ENCODE measurements at places on chromosomes 6 and 20. TPM values are rescaled to one million over a fixed set of nuclear protein-coding genes. Genes with fewer than 3 reads are reported as not detected.
A peak's percentile ranks its signal among the peaks of the same experiment; 100 is the strongest.

The KIF6 gene
- total RNA-seq = 1.3 TPM

The PNLDC1 gene
- 0.33 TPM for total RNA-seq

The NINL gene
- 83.5 TPM for total RNA-seq

- H3K4me3 ChIP-seq = no peak overlapping the region
- H3K27me3 ChIP-seq = no peaks in the 10 kb centered on the region
- no peak for DNase-seq
- H3K4me1 ChIP-seq = peaks cover 33% of the 10 kb centered on the region
- no peak overlapping the region for H3K27ac ChIP-seq
These were observed 104.2 kb upstream of the SCGN start for GRCh38 chr6:25547797-25548196.

DNA sequence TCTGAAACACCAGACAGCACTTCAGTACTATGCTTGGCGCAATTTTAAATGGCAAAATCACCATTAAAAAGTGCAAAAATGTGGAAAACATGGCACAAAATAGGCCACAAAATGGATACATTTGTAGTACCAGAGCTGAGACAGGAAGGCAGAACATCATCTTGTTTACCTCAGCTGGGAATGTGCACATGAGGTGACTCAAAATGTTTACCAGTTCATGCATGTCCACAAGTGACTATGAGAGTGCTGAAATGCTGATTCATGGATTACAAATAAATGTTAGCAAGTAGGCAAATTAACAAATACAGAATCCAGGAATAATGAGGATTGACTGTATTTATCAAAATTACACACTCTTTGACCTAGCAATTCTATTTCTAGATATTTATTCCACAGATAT lies 201.6 kb downstream of the ISM1 start:
- H3K27me3 ChIP-seq = no peaks in the 10 kb centered on the region
- H3K27ac ChIP-seq = no peak overlapping the region
- H3K4me1 ChIP-seq = peaks cover 23% of the 10 kb centered on the region
- no peak overlapping the region for H3K4me3 ChIP-seq

- H3K4me1 ChIP-seq = peaks cover 7% of the 10 kb centered on the region
- no peak overlapping the region for H3K4me3 ChIP-seq
- H3K36me3 ChIP-seq = no peaks in the 10 kb centered on the region
- peaks cover 15% of the 10 kb centered on the region for H3K27me3 ChIP-seq
- H3K27ac ChIP-seq = no peak overlapping the region
These were observed 112.7 kb downstream of the FHL5 start for GRCh38 chr6:96675597-96675996.

GRCh38 chr20:17601957-17602356 lies 32.1 kb downstream of the DSTN start:
- H3K27ac ChIP-seq = peak overlapping the region; percentile 51
- H3K4me3 ChIP-seq = no peak overlapping the region
- peaks cover 22% of the 10 kb centered on the region for H3K36me3 ChIP-seq
- DNase-seq = no peak
- no peaks in the 10 kb centered on the region for H3K27me3 ChIP-seq

GRCh38 chr6:126804332-126805064 lies 314.0 kb upstream of the RSPO3 start:
- H3K4me3 ChIP-seq = no peak overlapping the region
- no peaks in the 10 kb centered on the region for H3K36me3 ChIP-seq
- H3K4me1 ChIP-seq = peaks cover 29% of the 10 kb centered on the region
- DNase-seq = no peak
- H3K27ac ChIP-seq = peak overlapping the region; percentile 19
- H3K27me3 ChIP-seq = no peaks in the 10 kb centered on the region

DNA sequence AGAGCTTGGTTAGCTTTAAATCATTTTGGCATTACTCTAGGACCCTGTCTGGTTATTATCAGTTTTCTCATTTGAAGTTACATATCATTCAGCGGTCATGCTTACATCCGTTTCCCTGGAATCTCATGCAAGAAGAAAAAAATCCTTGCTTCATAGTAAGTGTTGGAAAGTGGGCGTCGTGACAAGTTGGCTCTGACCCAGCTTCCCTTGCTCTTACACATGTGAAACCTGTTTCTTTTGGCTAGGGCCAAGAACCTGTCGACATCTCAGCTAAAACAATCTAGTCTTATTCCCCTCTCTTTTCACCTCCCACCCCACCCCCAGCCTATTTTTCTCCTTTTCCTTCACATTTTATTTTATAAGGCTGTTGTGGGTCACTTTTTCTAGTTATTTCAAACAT lies 45.5 kb downstream of the ANKS1A start:
- DNase-seq = peak; percentile 71
- no peaks in the 10 kb centered on the region for H3K27me3 ChIP-seq
- no peaks in the 10 kb centered on the region for H3K36me3 ChIP-seq
- peaks cover 27% of the 10 kb centered on the region for H3K4me1 ChIP-seq
- H3K4me3 ChIP-seq = no peak overlapping the region

GRCh38 chr6:32655203-32655710 lies 11.2 kb downstream of the HLA-DQB1 start:
- peaks cover 10% of the 10 kb centered on the region for H3K27me3 ChIP-seq
- H3K4me3 ChIP-seq = no peak overlapping the region
- H3K4me1 ChIP-seq = peaks cover 4% of the 10 kb centered on the region
- H3K27ac ChIP-seq = no peak overlapping the region

DNA sequence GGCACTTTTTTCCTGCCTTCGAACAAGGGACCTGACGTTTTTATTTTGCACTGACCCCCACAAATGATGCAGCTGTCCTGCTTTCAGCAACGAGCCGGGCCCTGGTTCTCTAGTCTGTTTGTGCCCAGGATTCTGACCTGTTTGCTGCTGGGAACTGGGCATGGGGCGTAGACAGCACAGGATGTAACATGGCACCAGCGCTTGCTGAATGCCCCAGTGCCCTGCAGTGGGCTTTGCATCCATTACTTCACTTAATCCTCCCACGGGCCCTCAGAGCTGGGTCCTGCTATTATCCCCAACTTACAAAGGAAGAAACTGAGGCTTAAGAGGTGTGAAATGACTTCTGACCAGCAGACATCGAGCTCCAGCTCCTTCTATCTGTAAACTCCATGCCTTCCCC lies 80.4 kb upstream of the PMEPA1 start:
- H3K36me3 ChIP-seq = no peaks in the 10 kb centered on the region
- H3K27me3 ChIP-seq = no peaks in the 10 kb centered on the region
- no peak for DNase-seq

DNA sequence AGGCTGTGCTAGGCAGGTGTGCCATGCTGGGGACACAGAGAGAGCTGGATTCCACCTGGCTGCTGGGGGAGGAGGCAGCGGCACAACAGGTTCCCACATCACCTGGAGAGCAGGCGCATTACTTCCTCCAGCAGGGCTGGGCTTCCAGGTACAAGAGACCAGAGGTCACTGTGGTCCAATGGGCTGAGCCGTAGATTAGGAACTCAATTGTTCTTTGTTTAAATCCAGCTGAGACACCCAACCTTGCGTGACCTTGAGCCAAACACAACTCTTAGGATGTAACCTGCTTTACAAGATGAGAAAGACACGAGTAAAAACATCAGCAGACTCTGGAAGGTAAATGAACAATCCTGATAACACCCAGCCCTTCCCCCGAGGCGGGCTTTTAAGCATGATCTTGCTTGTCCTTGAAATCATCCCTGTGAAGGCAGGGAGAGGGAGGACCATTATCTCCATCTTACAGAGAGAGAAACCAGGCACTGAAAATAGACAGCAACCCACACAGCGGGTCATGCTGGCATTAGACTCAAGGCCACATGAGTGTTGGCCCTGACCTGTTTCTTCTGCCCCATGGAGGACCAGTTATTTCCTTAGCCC lies 216.5 kb upstream of the RREB1 start:
- no peak overlapping the region for H3K27ac ChIP-seq
- no peak overlapping the region for H3K4me3 ChIP-seq
- DNase-seq = no peak
- H3K4me1 ChIP-seq = peaks cover 14% of the 10 kb centered on the region
- no peaks in the 10 kb centered on the region for H3K27me3 ChIP-seq

GRCh38 chr6:160238761-160239751 lies 19.6 kb downstream of the SLC22A2 start:
- no peaks in the 10 kb centered on the region for H3K36me3 ChIP-seq
- no peaks in the 10 kb centered on the region for H3K4me1 ChIP-seq

All from mesothelial cell of epicardium (in vitro differentiated cells).